Stimulated activated naive B cell treated with anti-CD40 and anti-IgM and Interleukin-4, amounts not matched to agents 10 μg/mL and 1 μg/mL and 100 μg/mL, for 72 hours (primary cell): ENCODE measurements at places on chromosomes 11 and 22.

GRCh38 chr11:63212742-63213141 lies 30.7 kb downstream of the SLC22A25 start:
- DNase-seq: no peak
- no peak overlapping the region for H3K27ac ChIP-seq
- peaks cover 41% of the 10 kb centered on the region for H3K27me3 ChIP-seq
- no peak overlapping the region for H3K4me3 ChIP-seq
- H3K36me3 ChIP-seq: no peaks in the 10 kb centered on the region

- no peak for DNase-seq
- peaks cover 4% of the 10 kb centered on the region for H3K36me3 ChIP-seq
- H3K27ac ChIP-seq: no peak overlapping the region
- no peaks in the 10 kb centered on the region for H3K27me3 ChIP-seq
Measured at GRCh38 chr11:7448201-7448600, 37.1 kb upstream of the OLFML1 start.

DNA sequence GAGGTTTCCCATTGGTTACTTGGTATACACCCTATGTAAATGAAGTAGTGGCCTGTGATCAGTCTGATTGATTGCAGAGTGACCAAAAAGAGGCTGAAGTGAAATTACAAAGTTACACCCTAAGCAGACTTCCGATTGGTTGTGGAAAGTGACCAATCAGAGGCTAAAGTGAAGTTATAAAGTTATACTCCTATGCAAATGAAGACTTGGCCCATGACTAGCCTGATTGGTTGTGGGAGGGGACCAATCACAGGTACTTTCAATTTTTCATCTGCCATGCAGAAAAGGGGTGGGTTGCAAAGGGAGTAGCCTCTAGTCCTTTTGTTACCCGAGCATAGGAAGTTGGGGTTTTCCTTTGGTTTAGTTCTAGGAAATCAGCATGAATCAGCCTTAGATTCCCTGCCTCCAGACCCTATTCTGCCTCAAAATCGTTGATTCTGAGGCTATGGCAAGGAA lies 18.1 kb upstream of the CSTF3 start:
- peaks cover 9% of the 10 kb centered on the region for H3K4me1 ChIP-seq
- DNase-seq: no peak
- H3K36me3 ChIP-seq: peaks cover 3% of the 10 kb centered on the region

GRCh38 chr11:120925944-120926343 lies 98.0 kb upstream of the TBCEL start:
- H3K36me3 ChIP-seq: no peaks in the 10 kb centered on the region
- H3K27me3 ChIP-seq: peaks cover 1% of the 10 kb centered on the region
- peak; percentile 20 for DNase-seq
- no peak overlapping the region for H3K4me3 ChIP-seq
- peaks cover 7% of the 10 kb centered on the region for H3K4me1 ChIP-seq

- H3K4me3 ChIP-seq: no peak overlapping the region
- H3K4me1 ChIP-seq: peaks cover 24% of the 10 kb centered on the region
- no peak overlapping the region for H3K27ac ChIP-seq
- peaks cover 2% of the 10 kb centered on the region for H3K36me3 ChIP-seq
- H3K27me3 ChIP-seq: no peaks in the 10 kb centered on the region
Measured at GRCh38 chr11:74784234-74784633, 35.6 kb downstream of the RNF169 start.

GRCh38 chr11:41237382-41237781 lies 222.1 kb downstream of the LRRC4C start:
- no peak for DNase-seq
- no peaks in the 10 kb centered on the region for H3K36me3 ChIP-seq
- H3K4me3 ChIP-seq: no peak overlapping the region
- no peak overlapping the region for H3K27ac ChIP-seq
- no peaks in the 10 kb centered on the region for H3K27me3 ChIP-seq
- no peaks in the 10 kb centered on the region for H3K4me1 ChIP-seq

- H3K36me3 ChIP-seq: no peaks in the 10 kb centered on the region
- no peak for DNase-seq
- no peaks in the 10 kb centered on the region for H3K27me3 ChIP-seq
Measured at GRCh38 chr22:17400305-17400704, 31.0 kb downstream of the CECR2 start.

GRCh38 chr11:116994195-116994594 lies 104.0 kb downstream of the SIK3 start:
- peaks cover 6% of the 10 kb centered on the region for H3K36me3 ChIP-seq
- H3K27me3 ChIP-seq: no peaks in the 10 kb centered on the region
- no peak for DNase-seq
- peaks cover 58% of the 10 kb centered on the region for H3K4me1 ChIP-seq

DNA sequence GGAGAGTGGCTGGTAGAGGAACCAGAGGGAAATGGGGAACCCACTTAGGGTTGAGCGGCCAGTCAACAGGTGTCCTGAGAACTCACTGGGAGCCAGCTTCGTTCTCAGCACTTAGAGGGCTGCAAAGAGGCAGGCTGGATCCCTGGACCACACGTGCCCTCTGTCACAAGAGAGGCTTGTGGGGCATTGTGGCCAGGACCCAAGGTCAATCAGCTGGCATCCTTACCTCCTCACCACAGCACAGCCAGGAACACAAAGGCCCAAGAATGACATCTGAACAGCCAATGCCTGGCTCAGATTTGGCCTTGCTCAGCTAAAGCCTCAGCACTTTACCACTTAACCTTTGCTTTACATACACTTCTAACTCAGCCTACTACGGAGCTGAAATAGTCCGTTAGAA lies 7.4 kb downstream of the MAPK8IP1 start:
- peaks cover 28% of the 10 kb centered on the region for H3K27me3 ChIP-seq
- no peaks in the 10 kb centered on the region for H3K4me1 ChIP-seq
- H3K27ac ChIP-seq: no peak overlapping the region
- peaks cover 16% of the 10 kb centered on the region for H3K36me3 ChIP-seq
- DNase-seq: no peak
- no peak overlapping the region for H3K4me3 ChIP-seq

GRCh38 chr11:126645186-126645585 lies 289.7 kb downstream of the ST3GAL4 start:
- no peaks in the 10 kb centered on the region for H3K27me3 ChIP-seq
- no peak overlapping the region for H3K4me3 ChIP-seq
- DNase-seq: no peak
- no peaks in the 10 kb centered on the region for H3K36me3 ChIP-seq
- H3K27ac ChIP-seq: no peak overlapping the region
- no peaks in the 10 kb centered on the region for H3K4me1 ChIP-seq

- no peaks in the 10 kb centered on the region for H3K36me3 ChIP-seq
- H3K27me3 ChIP-seq: no peaks in the 10 kb centered on the region
- DNase-seq: no peak
Measured at GRCh38 chr11:22161489-22161888, 31.4 kb upstream of the ANO5 start.

DNA sequence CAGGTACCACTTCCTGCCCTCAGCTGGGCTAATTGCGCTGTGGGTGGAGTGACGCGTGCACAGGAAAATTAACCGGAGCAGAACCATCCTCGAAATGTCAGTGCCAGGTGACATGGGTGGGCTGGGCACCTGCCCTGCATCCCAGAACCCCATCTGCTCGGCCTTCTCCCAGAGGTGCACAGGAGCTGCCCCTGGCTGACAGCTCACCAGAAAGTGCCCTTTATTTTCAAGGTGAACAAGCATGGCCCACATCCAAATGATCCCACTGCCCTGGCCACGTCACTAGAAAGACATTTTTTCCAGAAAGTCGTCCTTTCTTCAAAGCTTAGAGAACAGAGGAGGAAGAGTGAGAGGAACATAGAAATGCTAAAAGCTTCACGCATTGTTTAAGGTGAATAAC lies 4.1 kb upstream of the ELFN2 start:
- H3K27ac ChIP-seq: no peak overlapping the region
- DNase-seq: no peak
- peaks cover 23% of the 10 kb centered on the region for H3K4me1 ChIP-seq
- peaks cover 8% of the 10 kb centered on the region for H3K36me3 ChIP-seq
- peaks cover 74% of the 10 kb centered on the region for H3K27me3 ChIP-seq
- H3K4me3 ChIP-seq: no peak overlapping the region

DNA sequence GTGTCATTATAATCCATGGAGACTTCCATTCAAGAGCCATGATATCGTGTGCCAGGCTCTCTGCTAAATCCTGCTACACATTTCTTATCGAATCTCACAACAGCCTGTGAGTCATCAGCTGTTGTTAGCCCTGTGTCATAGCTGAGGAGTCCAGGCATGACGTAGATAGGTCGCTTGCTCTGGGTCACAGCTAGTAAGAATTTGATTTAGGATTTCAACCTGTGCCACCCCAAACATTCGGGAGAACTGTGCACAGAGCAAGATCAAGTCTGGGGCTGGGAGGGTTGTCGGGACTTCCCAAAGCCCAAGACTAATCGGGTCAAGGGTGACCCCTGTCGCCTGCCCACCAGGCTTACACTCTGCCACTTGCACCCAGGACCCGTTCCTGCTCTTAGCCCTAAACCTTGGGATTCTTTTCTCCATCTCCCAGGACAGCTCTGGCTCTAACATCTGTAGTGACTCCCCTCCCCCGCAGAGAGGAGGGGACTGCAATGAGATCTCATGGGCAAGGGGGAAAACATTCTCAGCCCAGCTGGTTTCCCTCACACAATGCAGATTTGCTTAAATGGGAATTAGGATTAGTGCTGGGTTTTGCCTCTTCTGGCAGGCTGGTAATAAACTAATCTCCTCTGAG lies 34.3 kb downstream of the TSPAN18 start:
- no peak overlapping the region for H3K4me3 ChIP-seq
- H3K27ac ChIP-seq: no peak overlapping the region
- peaks cover 5% of the 10 kb centered on the region for H3K4me1 ChIP-seq
- DNase-seq: no peak
- H3K27me3 ChIP-seq: peaks cover 17% of the 10 kb centered on the region

DNA sequence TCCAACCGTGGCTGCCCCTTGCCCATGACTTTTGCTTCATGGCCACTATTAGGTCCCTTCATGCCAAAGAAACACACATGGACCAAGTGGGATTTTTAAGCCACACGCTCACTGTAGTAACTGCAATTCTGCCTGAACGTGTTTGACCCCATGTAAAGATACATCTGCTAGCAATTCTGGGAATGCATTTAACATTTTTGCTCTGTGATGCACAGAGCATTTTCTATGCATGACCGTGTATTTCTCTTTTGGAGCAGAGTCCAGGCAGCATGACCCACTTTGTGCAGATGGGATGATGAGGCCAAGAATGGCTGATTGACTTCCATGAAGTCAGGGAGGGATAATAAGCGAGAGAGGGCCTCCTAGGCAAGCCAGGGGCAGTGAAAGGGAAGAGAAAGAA lies 108.5 kb downstream of the TP53I11 start:
- peaks cover 35% of the 10 kb centered on the region for H3K27me3 ChIP-seq
- no peak overlapping the region for H3K4me3 ChIP-seq
- H3K4me1 ChIP-seq: no peaks in the 10 kb centered on the region
- H3K36me3 ChIP-seq: peaks cover 5% of the 10 kb centered on the region

- H3K27ac ChIP-seq: peak overlapping the region; percentile 53
- H3K27me3 ChIP-seq: no peaks in the 10 kb centered on the region
- no peak overlapping the region for H3K4me3 ChIP-seq
- H3K36me3 ChIP-seq: peaks cover 30% of the 10 kb centered on the region
- no peak for DNase-seq
Measured at GRCh38 chr22:46625113-46625842, 5.1 kb downstream of the GRAMD4 start.

GRCh38 chr11:94585399-94585798 lies 18.2 kb downstream of the PIWIL4 start:
- no peaks in the 10 kb centered on the region for H3K36me3 ChIP-seq
- no peak overlapping the region for H3K27ac ChIP-seq
- H3K27me3 ChIP-seq: no peaks in the 10 kb centered on the region
- peaks cover 35% of the 10 kb centered on the region for H3K4me1 ChIP-seq

DNA sequence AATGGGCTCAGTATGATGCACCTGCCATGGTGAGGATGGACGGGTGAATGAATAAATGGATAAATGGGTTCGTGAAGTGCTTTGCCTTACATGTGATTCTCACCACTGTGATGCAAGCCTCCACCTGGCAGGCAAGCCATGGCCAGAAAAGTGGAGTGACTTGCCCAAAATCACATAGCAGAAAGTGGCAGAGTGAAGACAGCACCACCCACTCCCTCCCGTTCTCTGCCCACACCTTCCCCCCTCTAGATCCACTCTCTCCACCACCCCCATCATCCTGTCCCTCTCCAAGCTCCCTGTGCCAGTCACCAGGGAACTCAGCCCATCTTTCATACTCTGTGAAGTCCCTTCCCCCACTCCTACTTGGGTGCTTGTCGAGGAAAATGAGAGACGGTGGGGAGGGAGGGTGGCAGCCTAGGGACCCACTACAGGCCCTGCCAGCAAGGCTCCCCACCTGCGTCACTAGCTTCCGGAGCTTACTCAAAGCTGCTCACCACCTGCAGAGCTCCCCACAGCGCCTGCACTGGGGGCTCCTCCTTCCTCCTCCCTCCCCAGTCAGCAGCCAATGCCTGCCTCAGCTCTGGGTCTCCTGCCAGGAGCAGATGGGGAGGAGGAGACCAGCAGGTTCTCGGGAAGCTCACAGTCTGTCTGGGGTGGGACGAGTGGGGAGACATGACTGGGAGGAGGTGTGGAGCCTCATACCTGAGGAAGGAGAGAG lies 82.3 kb downstream of the PDE2A start:
- H3K4me3 ChIP-seq: no peak overlapping the region
- peaks cover 81% of the 10 kb centered on the region for H3K27me3 ChIP-seq
- H3K27ac ChIP-seq: no peak overlapping the region

DNA sequence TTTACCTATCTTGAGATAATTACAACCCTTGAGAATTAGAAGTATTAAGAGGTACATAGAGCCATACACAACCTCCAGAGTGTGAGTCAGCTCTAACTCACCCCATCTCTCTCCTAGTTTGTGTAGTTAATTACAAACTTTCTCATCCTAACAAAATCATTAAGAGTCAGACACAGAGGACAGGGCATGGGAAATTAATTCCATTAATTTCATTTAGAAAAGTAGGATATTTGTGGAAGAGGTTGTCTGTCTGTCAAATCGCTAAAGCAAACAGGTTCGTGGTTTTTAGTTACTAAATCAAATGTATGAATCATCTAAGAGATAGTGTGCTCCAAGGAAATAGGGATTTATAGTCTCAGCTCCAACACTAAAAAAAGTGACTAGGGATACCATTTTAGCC lies 1261.4 kb upstream of the TENM4 start:
- no peaks in the 10 kb centered on the region for H3K4me1 ChIP-seq
- H3K27ac ChIP-seq: no peak overlapping the region
- no peaks in the 10 kb centered on the region for H3K27me3 ChIP-seq
- DNase-seq: no peak

DNA sequence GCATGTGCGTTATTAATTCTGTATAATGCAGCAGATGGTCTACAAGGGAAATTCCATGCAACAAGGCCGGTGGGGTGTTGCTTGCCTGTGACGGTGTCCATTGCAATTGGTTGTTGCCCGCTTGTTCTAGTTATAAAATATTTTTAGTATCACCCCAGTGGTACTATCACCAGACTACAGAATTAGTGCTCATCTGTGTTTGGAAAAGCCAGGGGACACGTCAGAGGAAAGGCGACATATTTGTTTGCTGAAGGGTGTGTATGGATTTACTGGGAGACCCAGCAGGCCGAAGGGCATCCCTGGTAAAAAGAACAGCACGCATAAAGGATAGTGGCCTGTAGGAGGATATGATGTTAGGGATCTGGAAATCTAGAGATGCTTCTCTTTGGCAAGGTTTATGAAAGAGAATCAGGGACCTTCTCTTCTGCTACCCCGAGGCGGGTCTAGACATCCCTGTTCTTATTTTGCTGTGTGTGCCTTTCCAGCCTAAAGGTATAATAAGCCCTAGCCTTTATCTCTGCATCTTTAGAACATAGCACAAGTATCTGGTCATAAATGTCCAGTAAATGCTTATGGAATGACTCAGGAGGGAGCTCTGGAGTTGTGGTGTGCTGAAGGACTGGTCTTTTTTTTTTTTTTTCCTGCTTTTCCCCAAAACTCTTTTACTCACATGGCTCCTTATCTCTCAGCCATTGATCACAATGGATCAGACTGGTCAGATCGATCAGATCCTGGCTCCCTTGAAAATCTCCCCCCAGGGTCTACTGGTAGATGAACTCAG lies 90.9 kb downstream of the LDLRAD3 start:
- H3K27ac ChIP-seq: no peak overlapping the region
- no peaks in the 10 kb centered on the region for H3K27me3 ChIP-seq
- H3K36me3 ChIP-seq: no peaks in the 10 kb centered on the region
- no peak overlapping the region for H3K4me3 ChIP-seq
- H3K4me1 ChIP-seq: no peaks in the 10 kb centered on the region
